ENCODE measurements at places on chromosomes 1 and 21. TPM values are rescaled to one million over a fixed set of nuclear protein-coding genes. Genes with fewer than 3 reads are reported as not detected.
A peak's percentile ranks its signal among the peaks of the same experiment; 100 is the strongest.

The KIF21B gene
- 0.47 TPM for total RNA-seq

- H3K36me3 ChIP-seq = no peaks in the 10 kb centered on the region
- H3K27me3 ChIP-seq = no peaks in the 10 kb centered on the region
- no peak for DNase-seq
- no peaks in the 10 kb centered on the region for H3K4me1 ChIP-seq
- H3K4me3 ChIP-seq = no peak overlapping the region
Measured at GRCh38 chr21:34276711-34277425, 86.9 kb upstream of the KCNE2 start.

GRCh38 chr1:34268311-34268954 lies 91.7 kb downstream of the C1orf94 start:
- H3K36me3 ChIP-seq = no peaks in the 10 kb centered on the region
- H3K27me3 ChIP-seq = peaks cover 89% of the 10 kb centered on the region
- no peak overlapping the region for H3K27ac ChIP-seq
- H3K4me1 ChIP-seq = no peaks in the 10 kb centered on the region
- DNase-seq = no peak
- H3K4me3 ChIP-seq = no peak overlapping the region

- H3K27ac ChIP-seq = no peak overlapping the region
- no peaks in the 10 kb centered on the region for H3K36me3 ChIP-seq
- H3K4me3 ChIP-seq = no peak overlapping the region
- no peaks in the 10 kb centered on the region for H3K4me1 ChIP-seq
Measured at GRCh38 chr1:83102630-83103071, 896.3 kb downstream of the TTLL7 start.

DNA sequence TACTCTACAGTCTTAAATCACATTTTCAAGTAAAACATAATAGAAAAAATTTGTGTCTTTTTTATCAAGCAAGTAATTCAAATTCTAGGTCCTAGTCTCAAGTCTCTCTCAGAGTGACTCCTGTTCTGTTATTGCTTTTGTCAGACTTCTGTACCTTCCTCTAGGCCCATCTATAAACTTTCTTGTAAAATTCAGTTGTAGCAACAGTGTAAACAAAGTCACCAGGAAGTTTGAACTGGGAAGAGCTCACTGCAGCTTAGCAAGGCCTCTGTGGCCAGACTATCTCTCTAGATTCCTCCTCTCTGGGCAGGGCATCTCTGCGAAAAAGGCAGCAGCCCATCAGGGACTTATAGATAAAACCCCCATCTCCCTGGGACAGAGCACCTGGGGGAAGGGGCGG lies 13.5 kb upstream of the ZNF678 start:
- no peak overlapping the region for H3K4me3 ChIP-seq
- H3K4me1 ChIP-seq = no peaks in the 10 kb centered on the region
- H3K27ac ChIP-seq = no peak overlapping the region

The CGN gene
- total RNA-seq = 0.52 TPM

The IVL gene
- total RNA-seq = not detected

The EXTL2 gene
- 10.6 TPM for total RNA-seq

DNA sequence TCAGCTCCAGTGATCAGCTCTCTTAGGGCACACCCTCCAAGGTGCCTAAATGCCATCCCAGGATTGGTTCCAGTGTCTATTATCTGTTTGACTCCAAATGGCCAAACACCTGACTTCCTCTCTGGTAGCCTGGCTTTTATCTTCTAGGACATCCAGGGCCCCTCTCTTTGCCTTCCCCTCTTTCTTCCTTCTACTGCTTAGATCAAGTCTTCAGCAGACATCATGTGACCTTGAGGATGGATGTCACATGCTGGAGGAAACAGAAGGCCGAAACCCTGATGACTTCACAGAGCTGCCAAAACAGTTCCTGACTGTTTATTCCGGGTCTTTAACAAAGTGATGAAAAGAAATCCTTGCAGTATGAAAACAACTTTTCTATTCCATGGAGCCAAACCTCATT lies 24.4 kb upstream of the WDR26 start:
- H3K4me3 ChIP-seq = no peak overlapping the region
- peak overlapping the region; percentile 40 for H3K27ac ChIP-seq
- DNase-seq = no peak
- H3K4me1 ChIP-seq = peaks cover 30% of the 10 kb centered on the region

DNA sequence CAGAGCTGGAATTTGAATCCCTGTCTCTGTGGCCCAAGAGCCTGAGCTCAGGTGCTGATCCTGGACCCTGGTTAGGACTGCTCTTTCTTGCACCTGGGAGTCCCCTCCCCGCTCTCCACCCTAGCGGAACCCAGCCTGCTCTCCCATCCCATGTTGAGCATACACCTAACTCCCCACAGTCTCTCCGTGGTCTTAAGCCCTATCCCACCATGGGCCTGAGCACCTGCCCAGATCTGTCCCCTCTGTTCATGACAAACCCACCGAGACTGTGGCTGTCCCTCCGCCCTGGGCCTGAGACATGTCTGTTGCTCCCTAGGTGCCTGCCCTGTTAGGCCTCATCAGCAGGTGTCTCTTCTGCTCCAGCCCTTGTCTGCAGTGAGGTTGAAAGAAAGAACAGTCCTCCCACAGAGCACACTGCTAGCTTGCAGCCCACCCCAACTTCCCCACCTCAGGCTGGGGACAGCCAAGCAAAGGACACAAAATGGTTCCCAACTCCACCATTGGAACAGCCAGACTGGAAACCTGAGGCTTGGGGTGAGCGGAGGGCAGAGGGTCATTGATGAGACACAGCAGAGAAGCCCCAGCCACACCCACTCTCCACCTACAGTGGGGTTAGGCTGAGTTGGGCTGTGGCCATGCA lies 118.5 kb downstream of the MATN1 start:
- H3K4me1 ChIP-seq = no peaks in the 10 kb centered on the region
- no peaks in the 10 kb centered on the region for H3K36me3 ChIP-seq
- no peak overlapping the region for H3K27ac ChIP-seq

- no peak overlapping the region for H3K4me3 ChIP-seq
- H3K4me1 ChIP-seq = peaks cover 8% of the 10 kb centered on the region
- DNase-seq = no peak
- no peak overlapping the region for H3K27ac ChIP-seq
- no peaks in the 10 kb centered on the region for H3K27me3 ChIP-seq
Measured at GRCh38 chr21:39504230-39504629, 52.5 kb downstream of the SH3BGR start.

The UQCRHL gene
- 6.0 TPM for total RNA-seq

GRCh38 chr1:171984262-171984661 lies 143.0 kb downstream of the DNM3 start:
- H3K36me3 ChIP-seq = peaks cover 5% of the 10 kb centered on the region
- no peak overlapping the region for H3K4me3 ChIP-seq
- H3K4me1 ChIP-seq = peaks cover 11% of the 10 kb centered on the region
- H3K27ac ChIP-seq = no peak overlapping the region
- H3K27me3 ChIP-seq = no peaks in the 10 kb centered on the region

DNA sequence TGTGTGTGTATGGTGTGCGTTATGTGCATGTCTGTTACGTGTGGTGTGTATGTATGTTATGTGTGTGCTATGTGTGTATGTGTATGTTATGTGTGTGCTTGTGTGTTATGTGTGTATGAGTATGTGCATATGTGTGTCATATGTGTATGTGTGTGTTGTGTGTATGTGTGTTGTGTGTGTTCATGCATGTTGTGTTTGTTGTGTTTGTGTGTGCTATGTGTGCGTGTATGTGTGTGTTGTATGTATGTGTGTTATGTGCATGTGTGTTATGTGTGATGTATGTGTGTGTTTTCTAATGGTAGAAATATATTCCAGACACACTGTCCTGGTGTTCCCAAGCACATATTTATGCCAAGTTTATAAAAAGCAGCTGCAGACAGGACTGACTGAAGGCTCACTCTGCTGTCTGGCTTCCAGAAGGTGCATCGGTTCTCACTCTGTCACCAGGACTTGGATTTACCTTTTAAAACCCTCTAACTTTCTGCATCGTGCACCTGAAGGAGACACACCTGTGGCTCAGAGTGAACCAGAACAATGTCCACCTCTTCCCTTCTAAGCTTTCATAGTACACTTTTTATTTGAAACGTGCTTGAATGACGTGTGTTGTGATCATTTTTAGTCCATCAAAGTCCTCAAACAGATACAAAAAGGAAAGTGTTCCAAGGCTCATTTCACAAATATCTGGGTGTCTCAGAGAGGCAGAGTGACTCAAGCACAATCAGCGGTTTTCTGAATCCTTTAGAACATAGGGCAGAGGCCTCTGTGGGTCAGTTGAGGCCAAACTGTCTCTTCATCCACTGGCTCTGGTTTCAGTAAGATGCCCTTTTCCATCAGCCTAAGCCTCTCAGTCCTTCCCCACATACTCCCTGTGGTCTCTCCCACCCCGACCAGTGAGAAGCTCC lies 49.9 kb downstream of the TOMM20 start:
- H3K4me3 ChIP-seq = no peak overlapping the region
- peak overlapping the region; percentile 94 for H3K27ac ChIP-seq
- no peak for DNase-seq

The KRTAP7-1 gene
- not detected for total RNA-seq

The LCA5L gene
- total RNA-seq = 0.80 TPM

- no peak overlapping the region for H3K4me3 ChIP-seq
- H3K4me1 ChIP-seq = no peaks in the 10 kb centered on the region
- no peaks in the 10 kb centered on the region for H3K27me3 ChIP-seq
- no peak for DNase-seq
- no peak overlapping the region for H3K27ac ChIP-seq
- H3K36me3 ChIP-seq = no peaks in the 10 kb centered on the region
Measured at GRCh38 chr1:162835157-162835899, 25.6 kb downstream of the CCDC190 start.

The MAEL gene
- total RNA-seq = 1.4 TPM

GRCh38 chr1:72827278-72827677 lies 544.9 kb upstream of the NEGR1 start:
- no peak overlapping the region for H3K4me3 ChIP-seq
- no peaks in the 10 kb centered on the region for H3K27me3 ChIP-seq
- no peak overlapping the region for H3K27ac ChIP-seq
- H3K36me3 ChIP-seq = no peaks in the 10 kb centered on the region
- no peak for DNase-seq

The PRAMEF17 gene
- total RNA-seq = not detected

DNA sequence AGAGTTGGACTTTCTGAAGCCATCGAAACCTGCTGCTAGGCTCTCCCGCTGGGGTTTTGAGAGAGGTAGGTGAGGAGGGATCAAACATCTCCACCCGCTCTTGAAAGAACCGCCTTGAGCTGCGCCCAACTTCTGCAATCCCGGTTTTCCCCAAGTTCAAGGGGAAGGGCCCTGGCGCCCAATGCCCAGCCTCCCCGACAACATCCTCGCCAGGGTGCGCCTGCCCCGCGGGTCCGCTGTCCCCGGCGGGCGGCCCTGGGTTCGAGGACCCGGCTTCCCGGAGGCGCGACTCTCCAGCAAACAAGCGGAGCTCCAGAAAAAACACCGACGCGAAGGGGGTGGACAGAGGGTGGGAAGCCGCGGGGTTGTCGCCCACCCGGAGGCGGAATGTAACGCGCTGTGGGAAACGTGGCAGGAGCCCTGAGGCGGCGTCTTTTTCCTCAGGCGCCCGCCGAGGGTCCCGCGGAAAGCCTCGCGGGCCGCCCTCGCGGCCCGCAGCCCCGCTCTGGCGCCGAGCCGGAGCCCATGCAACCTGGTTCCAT lies 607 bp downstream of the BTG3 start:
- peaks cover 36% of the 10 kb centered on the region for H3K4me1 ChIP-seq
- H3K36me3 ChIP-seq = peaks cover 15% of the 10 kb centered on the region
- DNase-seq = peak; percentile 22
- peak overlapping the region; percentile 86 for H3K27ac ChIP-seq
- no peaks in the 10 kb centered on the region for H3K27me3 ChIP-seq
- peak overlapping the region; percentile 86 for H3K4me3 ChIP-seq

- DNase-seq = no peak
- H3K4me1 ChIP-seq = no peaks in the 10 kb centered on the region
Measured at GRCh38 chr21:9738527-9738926, 782.9 kb upstream of the TPTE start.

- no peak for DNase-seq
- no peak overlapping the region for H3K27ac ChIP-seq
- no peak overlapping the region for H3K4me3 ChIP-seq
- no peaks in the 10 kb centered on the region for H3K36me3 ChIP-seq
- peaks cover 10% of the 10 kb centered on the region for H3K27me3 ChIP-seq
- no peaks in the 10 kb centered on the region for H3K4me1 ChIP-seq
Measured at GRCh38 chr1:214248311-214249085, 32.5 kb upstream of the SMYD2 start.

- H3K27me3 ChIP-seq = no peaks in the 10 kb centered on the region
- peaks cover 97% of the 10 kb centered on the region for H3K4me1 ChIP-seq
- no peak overlapping the region for H3K4me3 ChIP-seq
- H3K27ac ChIP-seq = peak overlapping the region; percentile 89
- no peaks in the 10 kb centered on the region for H3K36me3 ChIP-seq
Measured at GRCh38 chr1:21323091-21323490, 32.8 kb upstream of the ECE1 start.

- DNase-seq = no peak
- no peaks in the 10 kb centered on the region for H3K36me3 ChIP-seq
- H3K4me3 ChIP-seq = peak overlapping the region; percentile 9
- no peaks in the 10 kb centered on the region for H3K27me3 ChIP-seq
Measured at GRCh38 chr1:203663294-203663693, 36.7 kb downstream of the ATP2B4 start.

- H3K27ac ChIP-seq = no peak overlapping the region
- no peak overlapping the region for H3K4me3 ChIP-seq
- H3K27me3 ChIP-seq = no peaks in the 10 kb centered on the region
- no peaks in the 10 kb centered on the region for H3K36me3 ChIP-seq
- DNase-seq = no peak
Measured at GRCh38 chr1:230548997-230549396, 93.3 kb upstream of the COG2 start.

The LCK gene
- total RNA-seq = 0.63 TPM

The ATAD3B gene
- 8.3 TPM for total RNA-seq

DNA sequence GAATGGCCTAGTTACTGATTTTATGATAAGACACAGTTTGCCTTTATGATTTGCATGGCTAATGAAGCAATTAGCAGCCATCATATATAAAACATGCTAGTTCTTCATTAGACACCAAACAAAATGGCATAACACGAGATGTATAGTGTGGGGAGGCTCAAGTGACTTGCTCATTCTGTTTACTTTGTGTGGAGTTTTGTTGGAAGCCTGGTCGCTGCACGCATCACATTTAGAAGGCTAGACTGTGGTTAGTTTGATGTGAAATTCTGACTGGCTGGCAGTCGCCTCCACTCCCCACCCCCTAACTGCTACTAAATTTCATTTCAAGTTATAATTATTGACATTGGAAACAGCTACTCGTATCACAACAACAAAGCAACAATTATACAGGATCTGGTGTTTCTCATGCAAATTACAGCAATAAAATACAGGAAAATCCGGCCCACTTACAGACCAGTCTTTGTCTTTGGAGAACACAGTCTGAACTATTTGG lies 356.1 kb downstream of the LMO4 start:
- DNase-seq = no peak
- H3K4me1 ChIP-seq = peaks cover 21% of the 10 kb centered on the region
- no peaks in the 10 kb centered on the region for H3K36me3 ChIP-seq
- no peaks in the 10 kb centered on the region for H3K27me3 ChIP-seq
- peak overlapping the region; percentile 66 for H3K27ac ChIP-seq
- peak overlapping the region; percentile 66 for H3K4me3 ChIP-seq
